ENCODE measurements at places on chromosomes 13 and 19.

GRCh38 chr13:33509642-33510229, 224.2 kb upstream of the STARD13 start:
- peaks cover 9% of the 10 kb centered on the region for H3K27me3 ChIP-seq
- H3K4me1 ChIP-seq = no peaks in the 10 kb centered on the region
- no peaks in the 10 kb centered on the region for H3K36me3 ChIP-seq
- DNase-seq = no peak

DNA sequence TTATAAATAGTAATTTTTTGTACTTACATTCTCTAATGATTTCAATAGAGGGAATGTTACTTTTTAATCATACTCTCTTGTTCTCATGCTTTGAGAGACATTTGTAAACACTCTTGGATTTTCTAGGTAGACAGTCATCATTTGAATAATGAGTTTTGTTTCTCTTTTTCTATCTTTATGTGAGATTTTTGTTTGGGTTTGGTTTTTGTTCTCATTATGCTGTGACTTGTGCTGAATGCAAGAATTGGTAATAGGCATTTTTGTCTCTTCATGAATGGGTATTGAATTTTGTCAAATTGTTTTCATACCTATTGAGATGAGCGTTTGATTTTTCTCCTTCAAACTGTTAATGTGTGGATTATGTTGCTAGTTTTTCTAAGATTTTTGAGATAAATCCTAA, 56.8 kb upstream of the GPR183 start:
- peaks cover 100% of the 10 kb centered on the region for H3K4me1 ChIP-seq
- peak overlapping the region; percentile 13 for H3K27ac ChIP-seq
- peaks cover 16% of the 10 kb centered on the region for H3K36me3 ChIP-seq
- H3K4me3 ChIP-seq = peak overlapping the region; percentile 0

DNA sequence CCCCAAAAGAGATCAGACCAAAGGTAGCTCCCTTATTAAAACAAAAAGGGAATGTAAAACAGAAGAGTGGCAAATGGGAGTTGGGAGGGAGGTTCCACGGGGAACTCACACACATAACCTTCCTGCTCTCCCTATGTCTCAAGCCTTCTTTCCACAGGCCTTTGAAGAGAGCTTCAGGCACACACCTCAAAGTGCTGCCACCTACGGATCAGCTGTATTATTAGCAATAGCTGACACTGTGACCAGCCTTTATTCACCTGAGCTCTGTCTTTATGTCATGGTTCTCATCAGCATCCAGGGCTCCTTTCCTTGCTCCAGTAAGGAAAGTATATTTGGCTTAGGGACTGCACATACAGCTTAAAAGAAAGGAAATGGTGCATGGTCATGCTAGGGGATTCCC, 11.3 kb downstream of the ZNF571 start:
- no peaks in the 10 kb centered on the region for H3K27me3 ChIP-seq
- H3K27ac ChIP-seq = no peak overlapping the region
- H3K4me3 ChIP-seq = no peak overlapping the region
- no peak for DNase-seq

GRCh38 chr13:32746474-32746873, 160.2 kb downstream of the PDS5B start:
- no peak overlapping the region for H3K27ac ChIP-seq
- peaks cover 5% of the 10 kb centered on the region for H3K36me3 ChIP-seq
- no peak overlapping the region for H3K4me3 ChIP-seq

GRCh38 chr19:6509118-6509971, 7.2 kb upstream of the TUBB4A start:
- no peaks in the 10 kb centered on the region for H3K36me3 ChIP-seq
- no peak overlapping the region for H3K27ac ChIP-seq
- DNase-seq = no peak
- H3K4me3 ChIP-seq = no peak overlapping the region

DNA sequence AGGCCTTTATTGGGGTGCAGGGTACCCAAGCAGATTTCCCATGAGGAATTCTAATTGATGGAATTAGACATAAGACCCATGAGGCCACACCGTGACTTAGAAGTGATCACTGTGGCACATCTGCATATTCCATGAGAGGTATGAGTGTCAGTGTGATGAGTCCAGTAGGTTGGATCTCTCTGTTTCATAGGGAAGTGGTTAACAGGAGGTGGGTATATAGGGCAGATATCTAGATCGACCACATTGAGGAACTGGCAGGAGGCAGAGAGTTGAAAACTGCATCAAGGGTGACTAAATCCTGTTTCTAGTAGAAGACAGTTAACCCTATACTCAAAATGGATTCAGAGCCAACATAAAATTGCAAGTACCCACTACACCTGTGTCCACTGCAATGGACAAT, 68.6 kb upstream of the MIR17HG start:
- no peak overlapping the region for H3K4me3 ChIP-seq
- H3K27me3 ChIP-seq = peaks cover 17% of the 10 kb centered on the region
- no peaks in the 10 kb centered on the region for H3K36me3 ChIP-seq
- no peaks in the 10 kb centered on the region for H3K4me1 ChIP-seq
- no peak for DNase-seq

GRCh38 chr13:30762643-30763042, 27.3 kb downstream of the ALOX5AP start:
- no peaks in the 10 kb centered on the region for H3K27me3 ChIP-seq
- no peak overlapping the region for H3K4me3 ChIP-seq
- peaks cover 19% of the 10 kb centered on the region for H3K4me1 ChIP-seq

- H3K4me3 ChIP-seq = no peak overlapping the region
- peaks cover 2% of the 10 kb centered on the region for H3K36me3 ChIP-seq
- no peaks in the 10 kb centered on the region for H3K27me3 ChIP-seq
These were observed 72.1 kb downstream of the KATNAL1 start for GRCh38 chr13:30235216-30235615.

DNA sequence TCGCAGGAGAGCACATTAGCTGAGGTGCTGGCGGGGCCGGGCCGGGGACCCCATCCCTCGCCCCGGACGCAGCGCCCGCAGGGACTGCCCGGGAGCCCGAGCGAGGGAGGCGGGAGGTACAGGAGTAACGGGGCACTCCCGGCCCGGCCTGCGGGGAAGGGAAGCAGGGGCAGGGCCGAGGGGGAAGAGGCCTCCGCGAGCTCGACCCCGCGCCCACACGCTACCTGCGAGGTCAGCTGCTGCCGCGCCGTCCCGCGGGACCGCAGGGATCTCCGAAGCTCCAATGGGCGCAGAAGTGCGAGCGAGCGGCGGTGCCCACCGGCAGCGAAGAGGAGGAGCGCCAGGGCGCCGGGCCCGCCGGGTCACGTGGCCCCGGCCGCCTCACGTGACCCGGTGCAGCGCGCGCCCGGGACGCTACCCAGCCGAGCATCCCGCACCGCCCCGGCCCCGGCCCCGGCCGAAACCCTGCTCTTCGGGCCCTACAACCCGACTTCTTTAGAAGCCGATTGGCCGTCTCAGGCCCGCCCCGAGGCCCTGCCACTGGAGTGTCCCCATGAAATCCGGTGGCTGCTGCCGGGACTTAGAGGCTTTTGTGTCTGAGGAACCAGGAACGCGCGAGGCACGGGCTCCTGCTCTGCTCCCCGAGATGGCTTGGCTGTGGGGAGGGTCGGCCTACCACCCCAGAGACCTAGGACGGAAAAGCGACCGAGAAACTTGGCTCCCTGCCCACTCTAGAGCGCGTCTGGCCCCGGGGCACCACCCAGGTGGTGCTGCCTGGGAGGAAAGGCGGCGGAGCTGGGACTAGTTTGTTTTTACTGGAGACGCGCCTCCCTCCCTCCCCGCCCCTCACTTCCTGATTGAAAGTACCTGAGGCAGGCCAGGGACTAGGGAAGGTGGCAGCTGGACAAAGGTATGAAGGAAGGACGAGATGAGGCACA, at the start of gene RCBTB1:
RCBTB1 (minus strand) TSS at position 339 of the 938 bp plus-strand sequence. CDS start 18,279 bp downstream, outside the sequence.
- no peaks in the 10 kb centered on the region for H3K27me3 ChIP-seq
- peaks cover 5% of the 10 kb centered on the region for H3K36me3 ChIP-seq
- peaks cover 37% of the 10 kb centered on the region for H3K4me1 ChIP-seq
- peak within 1 kb of the TSS; percentile 95 for H3K4me3 ChIP-seq
- DNase-seq = peak; percentile 80
- H3K27ac ChIP-seq = peak within 1 kb of the TSS; percentile 97

DNA sequence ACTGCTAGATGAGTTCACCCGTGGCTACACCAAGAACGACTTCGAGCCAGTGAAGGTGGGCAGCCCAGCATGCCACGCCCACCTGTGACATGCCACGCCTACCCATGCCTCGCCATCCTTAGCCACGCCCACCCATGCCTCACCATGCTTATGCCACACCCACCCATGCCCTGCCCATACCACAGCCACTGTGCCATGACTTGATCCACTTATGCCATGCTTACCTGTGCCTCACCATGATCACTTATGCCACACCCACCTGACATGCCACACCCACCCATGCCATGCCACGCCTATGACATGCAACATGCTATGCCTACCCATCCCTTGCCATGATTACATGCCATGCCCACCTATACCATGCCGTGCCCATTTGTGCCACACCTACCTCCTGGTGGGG, 12.9 kb upstream of the USE1 start:
- no peaks in the 10 kb centered on the region for H3K4me1 ChIP-seq
- H3K36me3 ChIP-seq = peaks cover 7% of the 10 kb centered on the region
- H3K27me3 ChIP-seq = no peaks in the 10 kb centered on the region
- DNase-seq = peak; percentile 38

DNA sequence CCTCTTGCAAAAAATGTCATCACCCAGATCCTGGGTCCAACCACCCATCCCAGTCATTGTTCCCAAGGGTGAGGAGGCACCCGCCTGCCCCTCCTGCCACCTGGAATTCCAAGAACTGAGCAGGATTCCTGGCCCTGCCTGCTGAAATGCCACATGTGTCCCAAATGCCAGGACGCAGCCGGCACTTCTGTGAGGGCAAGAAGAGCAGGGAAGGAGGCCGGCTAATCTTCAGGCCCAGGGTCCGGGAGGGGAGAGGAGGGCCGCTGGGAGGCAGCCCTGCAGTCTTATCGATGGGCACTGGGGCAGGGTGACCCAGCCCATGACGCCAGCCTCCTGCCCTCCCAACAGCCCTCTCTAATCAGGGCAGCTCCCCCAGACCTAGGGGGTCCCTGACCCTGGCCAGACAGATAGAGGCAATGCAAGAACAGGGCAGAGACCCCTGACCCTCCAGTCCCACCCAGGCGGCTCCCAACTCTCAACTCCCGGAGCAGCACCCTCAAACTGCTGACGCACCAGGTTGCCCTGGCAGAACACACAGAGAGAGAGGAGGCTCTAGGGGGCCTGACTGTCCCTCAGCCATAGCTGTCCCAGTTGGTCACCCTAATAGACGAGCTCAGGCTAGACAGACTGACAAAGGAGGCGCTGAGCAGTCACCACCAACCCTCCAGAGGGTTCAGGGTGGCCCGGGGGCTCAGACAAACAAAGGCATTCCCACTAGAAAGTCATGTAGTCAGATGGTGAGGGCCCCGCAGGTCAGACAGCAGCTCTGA, 1.5 kb downstream of the MFSD12 start:
- peak overlapping the region; percentile 96 for H3K4me3 ChIP-seq
- H3K4me1 ChIP-seq = peaks cover 55% of the 10 kb centered on the region
- H3K27me3 ChIP-seq = no peaks in the 10 kb centered on the region
- peak overlapping the region; percentile 93 for H3K27ac ChIP-seq
- no peak for DNase-seq

DNA sequence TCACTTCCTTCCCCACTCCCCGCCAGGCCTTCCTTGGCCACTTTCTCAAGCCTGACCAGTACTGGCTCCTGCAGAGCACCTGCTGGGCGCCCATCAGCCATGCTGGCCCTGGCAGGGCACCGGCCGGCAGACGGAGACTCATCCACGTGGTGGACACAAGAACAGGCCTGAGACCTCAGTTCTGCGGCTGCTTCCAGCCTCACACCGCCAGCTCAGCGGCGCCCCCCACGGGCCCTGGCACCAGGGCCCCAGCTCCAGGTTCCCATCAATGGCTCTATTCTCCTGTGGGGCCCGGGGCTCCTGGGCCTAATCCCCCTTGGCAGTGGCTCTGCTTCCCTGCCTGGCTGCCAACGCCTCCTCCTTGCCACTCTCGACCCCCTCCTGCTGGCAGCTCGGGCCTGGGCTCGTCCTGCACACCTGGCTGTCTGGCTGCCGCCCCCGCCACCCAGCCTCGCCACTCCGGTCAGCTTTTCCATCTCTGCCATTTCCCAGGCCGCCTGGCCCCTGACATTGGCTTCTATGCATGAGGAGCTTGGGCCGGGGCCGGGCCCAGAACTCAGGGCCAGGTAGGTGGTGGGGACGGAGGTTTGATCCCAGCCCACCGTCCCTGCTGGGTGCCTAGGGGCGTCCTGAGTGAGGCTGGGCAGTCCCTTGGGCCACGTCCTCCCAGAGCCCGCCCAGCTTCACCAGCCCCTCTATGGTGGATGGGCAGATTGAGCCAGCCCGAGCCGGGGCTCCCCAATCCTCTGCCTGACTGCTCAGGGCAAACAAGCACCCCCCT, 6.2 kb downstream of the NDUFA11 start:
- H3K27ac ChIP-seq = no peak overlapping the region
- H3K4me3 ChIP-seq = no peak overlapping the region
- H3K27me3 ChIP-seq = no peaks in the 10 kb centered on the region
- no peak for DNase-seq
- peaks cover 10% of the 10 kb centered on the region for H3K36me3 ChIP-seq
- H3K4me1 ChIP-seq = peaks cover 25% of the 10 kb centered on the region

- no peak overlapping the region for H3K4me3 ChIP-seq
- peaks cover 8% of the 10 kb centered on the region for H3K27me3 ChIP-seq
- no peak overlapping the region for H3K27ac ChIP-seq
- peaks cover 13% of the 10 kb centered on the region for H3K4me1 ChIP-seq
- H3K36me3 ChIP-seq = peaks cover 4% of the 10 kb centered on the region
- no peak for DNase-seq
These were observed 24.1 kb downstream of the VASP start for GRCh38 chr19:45531349-45531748.

DNA sequence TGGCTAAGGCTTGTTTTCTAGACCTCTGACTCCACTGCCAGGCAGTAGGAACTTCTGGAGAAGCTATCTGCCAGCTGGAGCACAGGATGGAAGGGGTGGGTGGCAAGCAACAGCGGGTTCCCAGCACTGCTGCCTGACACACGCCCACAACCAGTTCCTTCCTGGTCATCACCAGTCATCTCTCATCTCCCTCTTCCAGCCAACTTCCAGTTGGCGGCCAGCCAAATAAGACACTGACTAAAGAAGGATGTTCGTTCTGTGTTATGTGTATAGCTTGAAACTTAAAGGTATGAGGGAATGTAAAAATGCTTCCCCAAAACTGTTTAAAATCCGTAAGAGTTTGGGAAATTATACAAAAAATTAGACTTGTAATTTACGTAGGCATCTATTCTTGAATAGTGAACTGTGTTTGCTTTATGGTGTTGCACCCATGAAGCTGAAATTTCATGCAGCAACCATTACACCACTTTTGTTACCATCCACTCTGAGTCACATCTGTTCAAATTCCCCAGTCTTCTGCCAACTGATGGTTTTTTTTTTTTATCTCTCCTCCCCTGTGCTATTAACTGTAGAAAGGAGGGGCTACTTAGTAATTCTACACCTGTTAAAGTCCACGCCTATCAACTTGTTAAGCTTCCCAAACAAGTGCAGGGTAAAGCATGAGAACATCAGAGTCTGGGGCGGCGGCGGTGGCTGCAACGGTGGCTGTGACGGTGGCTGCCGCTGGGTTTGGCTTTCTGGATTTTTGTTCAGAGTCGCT, 86.2 kb upstream of the FRY start:
- no peak for DNase-seq
- H3K27ac ChIP-seq = no peak overlapping the region
- H3K4me3 ChIP-seq = no peak overlapping the region
- H3K36me3 ChIP-seq = no peaks in the 10 kb centered on the region

- peaks cover 4% of the 10 kb centered on the region for H3K27me3 ChIP-seq
- no peak overlapping the region for H3K27ac ChIP-seq
- H3K4me1 ChIP-seq = peaks cover 33% of the 10 kb centered on the region
- no peaks in the 10 kb centered on the region for H3K36me3 ChIP-seq
- DNase-seq = no peak
These were observed 9.6 kb downstream of the GJB6 start for GRCh38 chr13:20222553-20222952.

- H3K27ac ChIP-seq = no peak overlapping the region
- no peak for DNase-seq
- no peaks in the 10 kb centered on the region for H3K36me3 ChIP-seq
- no peaks in the 10 kb centered on the region for H3K4me1 ChIP-seq
These were observed 221.1 kb downstream of the TDRD3 start for GRCh38 chr13:60617991-60618733.
